Stimulated activated CD8-positive, alpha-beta memory T cell treated with anti-CD3 and anti-CD28 coated beads, Interleukin-7, amount 100 ng/mL, for 48 hours (primary cell): ENCODE measurements at places on chromosomes 2 and 18.

DNA sequence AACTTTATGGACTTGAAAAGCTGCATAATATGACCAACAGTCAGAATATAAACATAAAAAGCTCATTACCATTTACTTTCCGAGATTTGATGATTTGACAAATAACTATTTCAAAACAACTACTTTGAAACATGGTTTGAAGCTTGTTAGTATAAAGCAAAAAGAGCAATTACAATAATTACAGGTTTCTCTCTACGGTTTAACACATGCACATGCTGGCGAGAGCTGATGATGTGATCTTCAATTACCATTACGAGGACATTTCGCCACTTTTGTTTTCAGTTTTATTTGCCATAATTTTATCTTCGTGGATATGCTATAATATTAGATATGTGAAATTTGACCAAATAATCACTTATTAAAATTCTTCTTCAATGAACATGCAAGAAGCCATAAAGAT, 270.1 kb downstream of the TCF4 start:
- no peak for DNase-seq

DNA sequence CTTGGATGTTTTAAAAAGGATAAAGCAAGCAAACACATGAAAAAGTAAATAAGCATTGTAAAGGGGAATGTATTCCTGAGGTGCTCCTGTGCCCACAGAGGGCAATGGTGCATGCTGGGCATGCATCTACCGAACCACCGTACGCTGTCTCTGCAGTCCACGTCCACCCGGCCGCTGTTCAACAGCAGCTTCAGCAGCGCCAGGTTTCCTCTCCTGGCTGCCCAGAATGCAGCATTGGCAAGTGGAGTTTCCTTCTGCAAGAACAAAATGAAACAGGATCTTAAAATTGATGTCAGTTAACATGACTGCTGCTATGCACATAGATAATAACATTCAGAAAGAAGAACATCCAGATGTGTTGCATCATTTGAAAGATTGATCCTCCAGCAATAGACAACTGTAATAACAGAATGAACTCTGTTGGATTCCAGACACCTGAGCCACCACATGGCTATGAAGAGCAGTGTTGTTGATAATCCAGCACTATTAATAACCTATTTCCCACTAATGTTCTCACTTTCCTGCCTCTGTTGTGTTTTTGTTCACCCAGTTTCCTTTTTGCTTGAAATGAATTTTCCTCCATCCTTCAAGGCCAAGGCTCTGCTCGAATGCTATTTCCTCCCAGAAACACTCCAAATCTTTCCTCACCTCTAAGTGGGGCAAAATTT, 13.6 kb downstream of the ANKRD29 start:
- DNase-seq, result no peak

- no peak for DNase-seq
Observed at GRCh38 chr2:37708146-37708545, 36.7 kb upstream of the CDC42EP3 start.

- no peak for DNase-seq
Observed at GRCh38 chr2:235343156-235343774, 150.6 kb upstream of the AGAP1 start.

DNA sequence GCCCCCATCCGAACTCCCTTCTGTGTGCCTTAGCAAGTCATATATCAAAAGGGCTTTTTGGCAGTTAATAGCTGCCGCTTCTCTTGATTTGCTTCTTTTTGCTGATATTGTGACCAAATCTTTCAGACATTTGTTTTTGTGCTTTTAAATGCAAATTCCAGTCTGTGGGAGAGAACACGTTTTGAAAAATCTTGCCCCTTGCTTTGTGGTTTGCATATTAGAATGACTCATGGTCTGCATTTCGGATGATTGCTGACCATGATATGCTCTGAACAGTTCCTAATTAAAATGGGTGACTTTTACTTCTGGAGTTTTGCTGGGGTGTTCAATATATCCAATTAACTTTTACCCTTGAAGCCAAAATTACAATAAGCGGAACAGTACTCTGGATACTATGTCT, 58.2 kb upstream of the ST6GAL2 start:
- DNase-seq, result no peak
